A172 (cell line): ENCODE measurements at places on chromosomes 16 and 17.

DNA sequence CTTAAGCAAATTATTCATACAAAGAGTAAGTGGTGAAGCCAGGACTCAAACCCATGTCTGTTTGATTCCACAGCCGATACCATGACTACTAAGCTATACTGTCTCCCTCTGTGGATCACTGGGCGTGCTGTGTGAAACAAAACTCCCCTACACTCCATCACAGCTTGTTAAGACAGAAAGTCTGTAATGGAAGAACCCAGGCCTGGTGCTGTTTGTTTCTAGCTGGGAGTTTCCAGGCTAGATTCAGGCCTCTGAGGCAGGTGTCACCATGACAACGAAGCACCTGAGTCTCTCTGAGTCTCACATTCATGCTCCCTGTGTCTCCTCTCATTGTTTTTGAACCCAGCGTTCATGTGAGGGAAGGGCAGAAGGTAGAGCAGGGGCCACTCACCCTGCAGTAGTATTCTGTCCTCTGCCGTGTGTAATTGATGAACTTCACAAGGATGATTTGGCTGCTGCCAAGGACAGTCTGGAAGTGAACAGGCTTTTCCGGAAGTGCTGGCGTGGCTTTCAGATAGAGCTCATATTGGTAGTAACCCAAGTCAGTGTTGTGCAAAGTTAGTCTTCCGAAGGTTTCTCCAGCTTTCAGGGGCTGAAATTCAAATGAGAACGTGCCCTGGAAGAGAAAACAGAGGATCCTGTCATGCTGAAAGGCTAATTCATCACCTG lies 8.6 kb upstream of the VAC14 start:
- DNase-seq, result no peak

DNA sequence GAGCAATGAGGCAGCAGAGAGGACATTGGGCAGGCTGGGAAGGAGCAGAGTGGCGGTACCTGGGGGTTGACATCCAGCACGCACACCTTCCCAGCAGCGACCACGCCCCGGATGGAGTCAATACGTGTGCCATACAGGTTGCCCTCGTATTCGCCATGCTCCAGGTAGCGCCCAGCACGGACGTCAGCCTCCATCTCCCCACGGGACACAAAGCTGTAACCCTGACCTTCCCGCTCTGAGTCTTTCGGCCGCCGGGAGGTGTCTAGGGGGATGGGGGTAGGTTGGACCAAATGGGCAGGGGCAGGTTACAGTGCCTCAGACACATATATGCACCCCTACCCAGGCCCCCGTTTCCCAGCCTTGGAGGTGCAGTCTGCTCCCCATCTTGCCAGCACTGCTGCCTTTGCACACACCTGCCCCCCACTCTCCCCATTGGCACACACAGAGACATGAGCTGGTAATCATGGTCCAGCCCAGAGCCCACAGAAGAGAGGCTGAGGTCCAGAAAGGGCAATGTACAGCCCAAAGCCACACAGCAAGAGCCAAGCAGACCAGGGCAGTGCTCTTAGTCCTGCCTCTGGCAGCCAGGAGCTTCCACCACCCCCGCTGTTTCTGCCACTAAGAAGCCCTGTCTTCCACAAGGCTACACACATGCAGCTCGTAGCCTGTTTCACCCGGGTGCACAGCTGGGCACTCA lies 27.5 kb downstream of the MPP2 start:
- no peak for DNase-seq

DNA sequence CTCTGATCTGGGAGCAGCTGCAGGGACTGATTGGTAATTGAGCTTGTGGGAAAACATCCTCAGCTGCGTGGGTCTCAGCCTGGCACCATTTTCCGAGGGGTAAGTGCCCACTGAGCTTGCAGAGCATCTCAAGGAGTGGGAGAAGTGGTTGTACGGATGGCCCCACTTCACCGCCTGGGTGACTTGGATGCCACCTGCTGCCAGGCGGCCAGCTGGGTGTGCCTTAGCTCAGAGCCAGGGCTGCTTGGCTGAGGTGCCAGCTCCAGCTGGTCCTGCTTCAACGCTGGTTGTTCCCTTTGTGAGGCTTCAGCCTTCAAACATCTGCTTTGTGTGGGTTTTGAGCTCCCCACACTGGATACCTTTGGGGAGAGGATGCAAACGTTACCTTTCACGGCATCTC lies 482.7 kb upstream of the EEF2KMT start:
- DNase-seq, result no peak

- no peak for DNase-seq
Observed at GRCh38 chr16:14071576-14072271, 605 bp downstream of the MRTFB start.

- DNase-seq, result no peak
Observed at GRCh38 chr17:20983359-20983637, 59.5 kb downstream of the USP22 start.
